Foreskin keratinocyte (primary cell): ENCODE measurements at places on chromosomes 6 and 20.
A peak's percentile ranks its signal among the peaks of the same experiment; 100 is the strongest.

DNA sequence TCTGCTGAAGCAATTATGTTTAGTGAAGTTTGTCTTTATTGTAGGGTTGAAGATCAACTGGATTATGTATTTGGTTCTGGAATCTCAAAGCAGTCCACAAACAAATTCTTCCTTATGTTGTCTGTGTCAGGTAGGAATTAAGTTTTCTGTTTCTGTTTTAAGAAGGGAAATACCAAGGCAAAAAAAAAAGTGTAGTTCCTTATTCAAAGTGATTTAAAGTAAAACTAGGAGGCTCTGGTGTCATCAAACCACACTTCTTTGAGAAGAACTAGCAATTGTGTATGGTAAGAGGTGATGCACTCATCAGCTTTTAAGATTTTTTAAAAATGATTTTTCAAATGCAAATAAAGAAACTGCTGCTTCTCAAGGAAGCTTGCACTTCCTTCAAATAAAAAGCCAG lies 1.9 kb downstream of the FAM135A start:
- DNase-seq = no peak

- DNase-seq = peak; percentile 11
Measured at GRCh38 chr6:113936093-113936934, 34.6 kb downstream of the HDAC2 start.

GRCh38 chr6:16733085-16733484 lies 28.2 kb downstream of the ATXN1 start:
- no peak for DNase-seq

- no peak for DNase-seq
Measured at GRCh38 chr6:100376103-100376502, 88.6 kb downstream of the SIM1 start.

DNA sequence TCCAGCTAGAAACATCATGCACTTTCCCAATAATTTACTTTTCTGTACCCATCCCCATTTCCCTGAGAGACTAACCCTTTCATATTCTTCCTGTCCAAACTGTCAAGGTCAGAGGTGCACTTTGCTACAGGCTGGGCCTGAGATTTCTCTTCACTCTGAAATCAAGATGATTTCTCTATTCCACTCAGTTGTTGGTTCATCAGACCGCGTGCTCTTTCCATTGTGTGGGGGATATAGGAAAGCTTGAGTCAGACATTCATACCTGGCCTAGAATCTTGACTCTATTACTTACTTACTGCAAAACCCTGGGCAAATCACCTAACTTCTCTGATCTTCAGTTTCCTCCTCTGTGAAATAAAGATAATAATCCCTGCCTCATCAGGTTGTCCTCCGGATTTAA lies 4.7 kb upstream of the ZDHHC14 start:
- no peak for DNase-seq

DNA sequence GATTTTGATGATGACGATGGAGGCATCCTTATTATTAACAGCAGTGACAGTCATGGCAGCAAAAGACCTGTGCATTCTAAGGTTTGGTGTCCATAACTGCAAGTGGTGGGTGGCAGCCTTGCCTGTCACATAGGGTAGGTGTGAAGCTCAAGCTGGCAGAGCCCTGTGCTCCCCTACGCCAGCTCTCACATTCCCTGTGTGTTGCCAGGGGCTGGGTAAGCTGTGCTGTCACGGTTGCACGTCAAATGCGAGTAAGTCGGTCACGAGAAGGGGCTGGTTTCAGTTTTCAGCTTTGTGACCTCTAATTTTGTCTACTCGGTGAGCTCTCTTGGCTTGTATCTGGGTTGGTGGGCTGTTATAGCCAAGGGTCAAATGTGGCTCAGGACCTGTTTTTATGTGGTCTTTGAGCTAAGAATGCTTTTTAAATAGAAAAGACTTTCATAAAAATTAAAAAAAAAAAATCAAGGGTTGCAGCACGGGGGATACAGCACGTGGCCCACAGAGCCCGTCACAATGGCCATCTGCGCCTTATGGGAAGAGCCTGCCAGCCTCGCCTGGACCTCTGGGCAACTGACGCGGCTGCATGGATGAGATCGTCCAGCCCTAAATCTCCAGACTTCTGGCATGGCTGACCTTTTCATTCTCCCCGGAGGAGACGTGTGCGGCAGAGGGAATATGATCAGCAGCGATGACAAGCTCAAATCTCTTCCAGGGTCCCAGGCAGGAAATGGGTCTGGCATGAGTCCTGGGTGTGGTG lies 148.5 kb downstream of the PHACTR3 start:
- no peak for DNase-seq

- DNase-seq = no peak
Measured at GRCh38 chr6:105194106-105194505, 14.3 kb upstream of the POPDC3 start.

DNA sequence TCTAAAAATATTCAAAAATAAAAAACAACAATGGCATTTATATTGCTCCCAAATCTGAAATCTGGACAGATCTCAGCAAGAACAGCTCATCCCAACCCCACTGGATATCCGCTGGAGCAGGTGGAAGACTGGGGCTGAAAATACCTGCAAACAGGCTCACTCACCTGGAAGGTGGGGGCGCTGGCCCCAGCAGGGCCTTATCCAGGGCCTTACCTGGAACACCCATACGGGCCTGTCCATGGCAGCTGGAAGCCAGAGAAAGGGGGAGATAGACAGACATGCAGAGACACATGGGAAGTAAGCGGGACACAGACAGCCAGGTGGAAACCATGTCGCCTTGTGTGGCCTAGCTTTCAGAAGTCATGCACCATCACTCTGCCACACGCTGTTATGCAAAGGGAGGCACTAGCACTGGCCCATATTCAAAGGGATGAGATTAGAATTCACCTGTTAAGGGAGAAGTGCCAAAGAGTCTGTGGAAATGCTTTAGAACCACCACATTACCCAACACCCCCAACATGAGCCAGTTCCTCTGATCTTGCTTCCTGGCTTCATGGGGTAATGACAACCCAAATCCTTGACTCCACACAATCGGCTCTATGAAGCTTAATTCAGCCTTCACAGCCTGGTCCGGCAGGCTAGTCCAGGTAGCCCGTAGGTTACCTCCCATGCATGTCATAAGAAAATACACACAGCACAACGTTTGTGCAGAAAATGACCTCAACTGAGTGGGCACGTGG lies 99.0 kb upstream of the CDYL start:
- no peak for DNase-seq

GRCh38 chr20:57652606-57653545 lies 32.6 kb upstream of the ZBP1 start:
- no peak for DNase-seq

DNA sequence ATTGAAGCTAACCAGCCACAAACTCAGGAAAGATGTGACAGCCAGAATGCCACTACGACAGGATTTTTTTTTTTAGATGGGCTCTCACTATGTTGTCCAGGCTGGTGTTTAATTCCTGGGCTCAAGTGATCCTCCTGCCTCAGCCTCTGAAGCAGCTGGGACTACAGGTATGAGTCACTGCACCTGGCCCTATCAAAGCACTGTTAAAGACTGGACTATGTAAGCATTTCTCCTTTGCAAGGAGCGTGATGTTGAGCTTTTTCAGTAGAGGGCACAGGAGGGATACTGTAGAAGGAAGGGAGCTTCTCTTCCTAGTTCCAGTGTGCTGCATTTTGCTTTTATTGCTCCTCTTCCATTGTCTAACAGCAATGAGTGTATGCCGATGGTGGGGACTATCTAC lies 35.8 kb downstream of the ZBTB9 start:
- peak; percentile 30 for DNase-seq

DNA sequence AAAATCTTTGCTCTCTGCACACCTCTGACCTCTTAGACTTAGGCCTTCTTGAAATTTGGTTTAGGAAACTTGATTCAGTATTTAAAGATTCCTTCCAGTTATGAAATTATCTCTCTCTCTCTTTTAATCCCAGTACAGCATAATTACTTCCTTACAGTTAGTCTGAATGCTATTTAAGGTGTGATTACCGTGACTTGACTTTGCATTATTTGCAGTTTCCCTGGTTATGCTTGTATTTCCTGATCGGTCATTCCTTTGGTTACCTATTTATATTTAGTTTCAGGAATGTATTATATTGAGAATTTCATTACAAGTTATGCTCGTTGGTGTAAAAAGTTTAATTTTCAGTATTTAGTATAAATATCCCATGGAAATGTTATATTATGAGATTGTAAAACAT lies 16.3 kb downstream of the TMEM170B start:
- no peak for DNase-seq

DNA sequence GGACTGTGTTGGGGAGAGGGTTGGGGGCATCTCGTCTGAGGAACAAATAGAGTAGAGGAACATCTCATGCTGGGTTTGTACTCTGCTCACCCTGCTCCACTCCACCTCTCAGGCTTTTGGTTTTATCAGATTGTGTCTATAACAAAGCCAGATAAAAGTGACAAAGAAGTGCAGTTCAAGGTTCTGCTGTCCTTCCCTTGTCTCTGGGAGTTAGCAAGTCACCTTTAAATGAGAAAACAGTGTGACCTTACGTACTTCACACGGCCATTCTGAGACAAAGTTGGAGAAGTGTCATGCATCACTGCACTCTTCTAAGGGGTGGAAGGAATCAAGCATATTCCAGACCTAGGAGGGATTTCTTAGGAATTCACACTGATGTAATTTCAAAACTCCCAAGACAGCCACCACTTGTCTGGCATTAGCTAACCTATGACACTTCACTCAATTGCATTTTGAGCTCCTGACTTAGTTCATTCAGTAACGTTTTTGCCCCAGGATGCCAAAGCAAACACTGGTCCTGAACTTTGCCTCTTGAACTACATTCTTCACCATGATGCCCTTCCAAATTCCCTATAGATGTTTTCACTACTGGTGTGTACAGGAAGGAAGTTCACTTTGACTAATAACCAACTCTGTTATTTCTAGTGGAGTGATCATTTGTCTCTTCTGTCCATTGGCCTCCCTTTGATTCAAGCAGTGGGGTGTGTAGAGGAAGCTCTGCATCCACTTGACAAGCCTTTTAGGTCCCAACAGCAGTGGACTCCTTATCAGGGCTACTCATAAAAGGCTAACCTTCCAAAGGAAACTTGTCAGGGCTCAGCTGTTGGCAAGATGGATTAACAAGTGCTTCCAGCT lies 647.6 kb upstream of the FLRT3 start:
- no peak for DNase-seq

- DNase-seq = no peak
Measured at GRCh38 chr6:27899543-27899942, 12.7 kb downstream of the OR2B2 start.

- DNase-seq = peak; percentile 64
Measured at GRCh38 chr20:25341716-25342680, 48.6 kb downstream of the ABHD12 start.

DNA sequence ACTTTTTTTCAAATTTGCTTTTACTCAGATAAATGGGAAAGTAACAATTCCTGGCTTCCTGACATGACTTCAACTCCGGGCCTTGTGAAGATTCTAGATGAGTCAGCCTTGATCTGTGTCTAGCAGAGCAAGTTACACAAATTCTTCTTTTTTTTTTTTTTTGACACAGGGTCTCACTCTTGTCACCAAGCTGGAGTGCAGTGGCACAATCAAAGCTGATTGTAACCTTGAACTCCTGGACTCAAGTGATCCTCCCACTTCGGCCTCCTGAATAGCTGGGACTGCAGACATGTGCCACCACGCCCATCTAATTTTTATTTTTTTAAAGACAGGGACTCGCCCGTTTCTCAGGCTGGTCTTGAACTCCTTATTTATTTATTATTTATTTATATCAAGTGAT lies 7.3 kb upstream of the ARHGAP18 start:
- no peak for DNase-seq

DNA sequence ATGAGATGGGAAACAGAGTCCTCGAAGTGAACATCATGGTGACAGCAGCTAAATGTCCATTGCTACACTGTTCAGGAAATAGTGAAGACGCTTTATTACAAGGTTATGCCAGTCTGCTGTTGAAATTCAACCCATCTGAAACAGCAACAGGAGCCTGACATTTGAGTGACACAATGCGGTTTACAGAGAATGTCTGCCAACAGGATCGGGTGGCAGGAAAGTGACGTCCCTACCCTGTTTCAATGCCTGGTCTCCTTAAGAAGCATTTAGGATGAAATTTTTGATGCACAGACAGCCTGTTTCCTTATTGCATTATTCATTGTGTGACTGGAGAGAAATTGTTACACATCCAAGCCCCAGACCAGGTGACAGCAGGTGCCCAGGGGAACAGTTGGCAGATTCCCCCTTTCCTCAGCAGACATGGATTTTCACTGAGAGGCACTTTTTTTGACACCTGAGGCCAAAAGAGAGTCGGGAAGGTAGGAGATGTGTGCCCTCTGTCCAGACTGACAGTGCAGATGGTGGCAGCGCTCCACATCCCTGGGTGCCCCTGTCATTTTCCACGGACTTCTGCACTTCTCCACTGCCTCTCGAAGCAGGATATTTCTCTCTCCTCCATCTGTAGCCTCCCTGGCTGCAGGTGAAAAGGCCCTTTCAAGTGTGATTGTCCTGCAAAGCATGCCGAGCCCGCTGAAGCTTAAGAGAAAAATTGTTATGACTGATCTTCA lies 87.9 kb downstream of the BFSP1 start:
- DNase-seq = no peak

- DNase-seq = peak; percentile 44
Measured at GRCh38 chr6:38517005-38517404, 122.7 kb downstream of the BTBD9 start.

GRCh38 chr6:157646012-157646411 lies 177.0 kb upstream of the SNX9 start:
- no peak for DNase-seq

DNA sequence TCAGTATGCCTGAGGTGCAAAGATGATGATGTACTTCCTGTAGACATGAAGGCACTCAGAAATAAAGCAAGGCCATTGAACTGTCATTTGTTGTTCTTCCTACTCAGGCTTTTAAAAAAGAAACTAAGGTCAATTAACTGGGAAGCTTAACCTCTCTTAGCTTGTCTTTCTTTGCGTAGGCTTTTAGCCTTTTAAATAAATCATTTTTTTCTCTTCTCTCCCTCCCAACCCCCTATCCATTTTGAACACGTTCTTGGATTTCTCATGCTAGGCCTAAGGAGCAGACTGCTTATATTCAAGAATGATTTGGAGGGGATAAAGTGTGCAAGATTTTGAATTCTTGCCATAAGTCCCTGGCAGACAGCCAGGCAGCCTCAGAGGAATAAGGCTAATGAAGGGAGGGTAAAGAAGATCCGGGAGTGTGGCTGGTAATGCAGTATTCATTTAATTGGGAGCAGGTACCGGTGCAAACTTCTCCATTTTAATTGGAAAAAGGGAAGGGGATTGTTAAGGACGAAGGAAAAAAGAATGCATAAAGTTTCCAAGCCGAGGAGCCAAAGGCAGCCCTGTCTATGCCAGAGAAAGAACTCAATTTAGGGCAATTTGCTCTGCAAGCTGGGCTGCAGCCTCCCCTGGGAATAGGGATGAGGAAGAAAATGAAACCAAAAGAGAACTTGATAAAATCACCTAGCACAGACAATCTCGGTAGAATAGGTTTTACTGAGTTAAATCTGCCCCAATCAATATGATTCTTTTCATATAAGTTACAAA lies 343.8 kb upstream of the MMS22L start:
- no peak for DNase-seq

DNA sequence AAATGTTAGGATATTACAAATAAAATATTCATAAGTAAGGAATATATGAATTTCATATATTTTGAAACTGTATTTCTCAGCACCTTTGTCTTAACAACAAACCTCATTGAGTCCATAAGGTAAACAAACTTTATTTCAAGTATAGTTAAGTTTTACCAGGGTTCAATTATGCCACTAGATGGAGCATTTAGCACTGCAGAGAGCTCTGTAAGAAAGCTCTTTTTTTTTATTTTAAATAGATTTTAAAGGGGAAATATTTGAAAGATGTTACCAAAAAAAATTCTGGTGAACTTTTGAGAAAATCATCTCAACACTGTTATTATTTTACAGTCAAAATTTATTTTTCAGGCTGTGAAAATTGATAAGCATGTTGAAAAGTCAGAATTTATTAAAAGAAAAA lies 955.2 kb upstream of the EYS start:
- no peak for DNase-seq
